ENCODE measurements at places on chromosomes 7 and 10.

GRCh38 chr7:15580604-15581351, 19.0 kb upstream of the AGMO start:
- DNase-seq = no peak

- DNase-seq = no peak
Observed at GRCh38 chr10:124963866-124964720, 22.2 kb downstream of the ZRANB1 start.

- no peak for DNase-seq
Observed at GRCh38 chr10:7794251-7795026, 6.5 kb downstream of the ATP5F1C start.

GRCh38 chr7:71982851-71983250, 429.3 kb downstream of the CALN1 start:
- no peak for DNase-seq

DNA sequence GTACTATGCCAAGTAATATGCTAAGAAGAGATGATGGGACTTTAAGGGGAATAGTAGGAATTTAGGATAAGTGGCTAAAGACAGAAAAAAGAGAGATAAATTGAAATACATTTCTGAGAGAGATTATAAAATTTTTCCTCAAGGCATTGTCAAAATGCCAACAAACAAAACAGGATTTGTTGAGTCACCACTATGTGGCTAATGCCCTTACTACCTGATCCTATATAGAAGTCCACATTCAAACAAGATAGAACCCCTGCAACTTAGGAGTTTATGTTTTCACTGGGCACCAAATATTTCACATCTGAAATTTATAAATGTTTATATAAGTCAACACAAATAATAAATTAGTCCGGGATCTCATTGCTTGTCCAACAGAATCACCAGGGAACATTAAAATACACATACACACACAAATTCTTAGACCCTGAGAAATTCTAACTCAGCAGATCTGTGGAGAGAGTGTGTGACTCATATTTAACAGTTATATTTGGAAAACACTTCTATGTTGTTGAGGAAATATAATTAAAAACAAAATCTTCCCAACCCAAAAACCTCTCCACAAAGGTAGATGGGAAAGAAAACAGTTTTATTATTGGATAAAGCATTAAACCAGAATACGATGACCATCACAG, 154.3 kb downstream of the PPP1R3A start:
- no peak for DNase-seq

GRCh38 chr10:63173468-63174232, 40.5 kb downstream of the NRBF2 start:
- no peak for DNase-seq

- DNase-seq = no peak
Observed at GRCh38 chr10:110858297-110858934, 13.3 kb upstream of the PDCD4 start.

DNA sequence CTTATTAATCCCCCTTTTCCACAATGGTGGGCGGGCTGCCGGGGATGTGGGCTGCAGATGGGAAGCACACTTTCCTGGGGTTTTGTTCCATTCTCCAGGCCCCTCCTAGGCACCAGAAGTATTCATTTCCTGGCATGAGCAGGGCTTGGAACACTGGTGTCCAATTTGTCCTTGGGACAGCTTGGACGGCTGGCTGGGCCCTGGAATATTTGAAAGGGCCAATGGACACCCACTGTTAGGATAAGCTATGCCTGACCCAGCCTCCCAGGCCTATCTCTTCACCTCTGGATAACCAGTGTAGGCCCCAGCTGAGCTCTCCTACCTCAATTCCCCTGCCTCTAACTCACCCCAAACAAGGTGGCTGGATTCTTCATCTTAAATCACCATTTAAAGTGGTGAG, 354.9 kb downstream of the PTEN start:
- DNase-seq = no peak

DNA sequence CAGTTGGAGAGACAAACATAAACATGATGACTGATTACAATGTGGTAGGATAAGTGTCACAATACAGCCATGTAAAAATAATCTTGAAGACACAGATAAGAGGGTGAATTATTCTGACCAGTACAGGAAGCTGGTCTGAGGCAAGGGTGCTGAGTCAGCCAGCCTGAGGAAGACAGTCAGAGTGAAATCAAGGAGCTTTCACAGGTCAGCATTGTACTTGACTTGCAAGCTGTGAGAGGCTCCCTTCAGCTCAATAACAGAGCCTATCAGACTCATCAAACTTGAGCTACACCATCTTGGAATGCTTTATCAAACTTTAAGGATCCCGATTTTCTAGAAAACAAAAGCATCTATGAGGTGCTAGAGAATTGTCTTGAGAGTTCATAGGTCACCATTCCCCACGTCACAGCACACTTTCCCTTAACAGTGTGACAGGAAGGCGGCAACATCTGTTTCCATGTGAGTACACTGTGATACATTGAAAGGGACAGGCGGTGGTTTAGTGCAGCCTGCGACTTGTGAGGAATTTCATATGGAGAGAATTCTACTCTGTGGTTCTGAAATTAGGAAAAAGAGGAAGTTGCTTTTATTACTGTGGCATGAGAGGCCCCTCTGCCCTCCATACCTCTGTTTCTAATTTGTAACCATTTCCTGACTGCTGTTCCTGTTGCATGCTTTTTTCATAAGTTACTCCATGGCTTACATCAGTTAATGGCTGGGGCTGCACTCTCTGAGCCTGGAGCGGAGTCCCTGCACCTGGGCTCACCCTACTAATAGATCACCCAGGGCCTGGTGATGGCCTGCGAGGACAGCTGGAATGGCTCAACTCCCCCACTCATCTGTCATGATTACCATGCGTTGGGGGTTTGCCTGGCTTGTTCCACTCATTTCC, 417.1 kb downstream of the SUGCT start:
- DNase-seq = no peak

DNA sequence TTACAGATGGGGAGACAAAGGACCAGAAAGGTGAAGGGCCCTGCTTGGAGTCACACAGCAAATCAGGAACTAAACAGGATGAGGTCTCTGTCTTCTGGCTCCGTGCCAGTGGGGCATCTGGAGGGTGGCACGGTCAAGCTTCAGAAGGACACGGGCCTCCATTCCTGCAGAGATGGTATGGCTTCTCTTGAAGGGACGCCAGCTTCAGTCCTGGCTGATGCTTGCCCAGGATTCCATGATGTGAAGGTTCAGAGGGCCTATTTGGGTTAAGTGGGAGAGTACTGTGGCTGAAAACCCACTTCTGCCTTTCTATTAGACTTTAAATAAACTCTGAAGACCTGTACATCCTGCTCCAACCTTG, 6.1 kb downstream of the RAMP3 start:
- DNase-seq = no peak

DNA sequence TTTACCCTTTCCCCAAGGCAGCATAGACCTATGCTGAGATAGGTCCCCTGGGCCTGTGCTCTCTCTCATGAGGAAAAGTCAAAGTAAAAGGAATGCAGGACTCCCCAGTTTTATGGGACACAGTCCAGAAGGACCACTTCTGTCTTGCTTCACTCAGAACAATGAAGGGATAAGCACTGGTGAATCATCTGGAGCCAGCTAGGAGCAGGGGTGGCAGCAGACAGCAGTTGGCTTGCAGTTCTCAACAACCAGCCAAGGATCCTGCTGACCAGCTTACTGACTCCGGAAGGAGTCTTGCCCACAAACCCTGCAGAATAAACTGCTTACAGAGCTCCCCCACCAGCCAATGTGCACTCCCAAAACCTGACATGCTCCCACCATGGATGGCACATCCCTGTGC, 152.1 kb upstream of the GHITM start:
- DNase-seq = no peak

- DNase-seq = no peak
Observed at GRCh38 chr10:63093227-63093626, 39.9 kb upstream of the NRBF2 start.

DNA sequence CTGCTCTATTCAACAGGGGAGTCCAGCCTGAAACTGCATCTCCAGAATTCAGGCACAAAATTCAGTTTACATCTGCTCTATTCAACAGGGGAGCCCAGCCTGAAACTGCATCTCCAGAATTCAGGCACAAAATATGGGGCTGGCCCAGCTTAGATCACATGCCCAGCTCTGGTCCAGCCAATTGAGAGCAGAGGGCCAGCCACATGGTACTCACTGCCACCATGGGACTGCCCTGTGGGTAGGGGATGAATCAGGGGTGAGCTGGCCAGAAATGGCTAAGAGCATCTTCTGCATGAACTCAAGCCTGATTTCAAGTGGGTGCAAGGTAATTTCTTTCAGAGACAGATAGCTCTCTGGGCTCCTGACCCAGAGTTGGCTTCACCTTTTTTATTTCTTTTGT, 156.6 kb upstream of the LYZL2 start:
- DNase-seq = no peak

- DNase-seq = no peak
Observed at GRCh38 chr10:100660365-100660764, 85.0 kb upstream of the PAX2 start.

- DNase-seq = no peak
Observed at GRCh38 chr7:21086688-21087087, 300.0 kb upstream of the SP8 start.

- no peak for DNase-seq
Observed at GRCh38 chr10:95374597-95375209, 83.9 kb upstream of the PDLIM1 start.

GRCh38 chr7:156841497-156841896, 51.5 kb downstream of the LMBR1 start:
- DNase-seq = no peak

GRCh38 chr10:89789188-89789877, 87.9 kb downstream of the KIF20B start:
- no peak for DNase-seq

DNA sequence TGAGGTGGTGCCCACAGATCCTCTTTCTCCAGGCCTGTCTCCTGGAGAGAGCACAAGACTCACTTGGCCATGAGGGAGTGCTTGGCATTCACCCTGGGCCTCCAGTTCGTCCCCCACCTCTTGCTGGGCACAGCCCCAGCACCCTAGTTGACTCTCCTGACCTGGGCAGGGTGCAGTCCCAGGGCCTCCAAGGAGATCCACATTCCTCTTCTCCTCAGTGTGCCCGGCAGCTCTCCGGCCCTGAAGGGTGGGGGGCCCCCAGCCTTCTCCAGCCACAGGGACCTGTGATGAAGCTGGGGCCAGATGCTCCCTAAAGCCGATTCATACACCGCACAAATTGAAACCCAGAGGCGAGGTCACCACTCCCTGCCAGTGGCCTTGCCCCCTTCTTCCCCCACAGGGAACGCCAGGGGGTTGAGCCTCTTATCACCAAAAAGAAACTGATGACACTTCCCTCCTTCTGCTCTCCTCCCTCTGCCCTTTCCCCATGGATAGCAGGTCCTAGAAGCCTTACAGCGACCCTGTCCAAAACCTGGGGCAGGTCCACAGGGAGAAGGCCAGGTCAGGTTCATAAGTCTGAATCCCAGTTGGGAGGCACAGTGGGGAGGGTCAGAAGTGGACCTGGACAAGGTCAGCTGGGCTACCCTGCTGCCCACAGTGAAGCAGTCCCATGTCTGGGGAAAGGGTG, 3.1 kb downstream of the EN2 start:
- DNase-seq = no peak

GRCh38 chr10:49220031-49220430, 31.8 kb upstream of the TMEM273 start:
- no peak for DNase-seq

GRCh38 chr10:96374004-96374403, 15.2 kb upstream of the OPALIN start:
- no peak for DNase-seq

- no peak for DNase-seq
Observed at GRCh38 chr10:110893559-110894179, 21.9 kb downstream of the PDCD4 start.

DNA sequence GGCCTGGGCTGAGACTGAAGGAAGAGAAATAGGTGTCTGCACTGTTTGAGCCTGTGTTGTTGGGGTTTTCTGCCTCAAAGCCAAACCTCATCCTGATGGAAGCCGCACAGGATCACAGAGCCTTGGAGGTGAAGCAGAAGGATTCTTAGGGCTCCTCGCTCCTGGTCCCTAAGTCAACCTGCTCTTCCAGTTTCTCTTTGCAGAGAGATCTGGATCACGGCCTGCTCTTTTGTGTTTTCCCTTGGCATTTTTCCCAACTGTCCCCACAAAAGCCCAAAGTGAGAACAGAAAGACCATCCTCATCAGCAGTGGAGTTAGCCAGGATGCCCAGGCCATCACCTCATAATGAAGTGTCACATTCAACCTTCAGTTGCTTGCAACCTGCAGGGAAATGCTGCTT, 20.3 kb upstream of the PPIA start:
- DNase-seq = no peak

GRCh38 chr7:99390941-99391602, 16.5 kb downstream of the ARPC1B start:
- no peak for DNase-seq

- DNase-seq = no peak
Observed at GRCh38 chr7:69078997-69079769, 519.1 kb upstream of the AUTS2 start.

- no peak for DNase-seq
Observed at GRCh38 chr7:134874407-134874806, 95.0 kb downstream of the CALD1 start.

DNA sequence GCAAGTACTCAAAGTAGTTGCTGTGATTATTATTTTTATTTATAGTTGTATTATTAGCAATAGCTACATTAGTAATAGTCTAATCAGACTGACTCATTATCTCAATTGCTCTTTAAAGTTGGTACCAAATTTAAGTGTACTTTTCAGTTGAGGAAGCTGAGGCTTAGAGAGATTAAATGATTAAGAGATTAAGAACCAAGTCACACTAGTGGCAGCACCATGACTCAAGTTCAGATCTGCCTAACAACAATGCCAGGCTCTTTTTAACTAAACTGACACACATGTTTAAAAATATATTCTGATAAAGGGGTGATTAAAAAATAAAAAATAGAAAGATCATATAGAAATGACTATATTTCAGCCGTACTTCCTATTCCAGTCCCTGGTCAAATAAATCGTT, 42.0 kb downstream of the FZD1 start:
- no peak for DNase-seq

- DNase-seq = no peak
Observed at GRCh38 chr10:109929501-109930219, 6.3 kb upstream of the XPNPEP1 start.

- no peak for DNase-seq
Observed at GRCh38 chr10:122388287-122388997, 13.9 kb downstream of the PLEKHA1 start.
